ENCODE measurements at places on chromosomes 1 and 21.

DNA sequence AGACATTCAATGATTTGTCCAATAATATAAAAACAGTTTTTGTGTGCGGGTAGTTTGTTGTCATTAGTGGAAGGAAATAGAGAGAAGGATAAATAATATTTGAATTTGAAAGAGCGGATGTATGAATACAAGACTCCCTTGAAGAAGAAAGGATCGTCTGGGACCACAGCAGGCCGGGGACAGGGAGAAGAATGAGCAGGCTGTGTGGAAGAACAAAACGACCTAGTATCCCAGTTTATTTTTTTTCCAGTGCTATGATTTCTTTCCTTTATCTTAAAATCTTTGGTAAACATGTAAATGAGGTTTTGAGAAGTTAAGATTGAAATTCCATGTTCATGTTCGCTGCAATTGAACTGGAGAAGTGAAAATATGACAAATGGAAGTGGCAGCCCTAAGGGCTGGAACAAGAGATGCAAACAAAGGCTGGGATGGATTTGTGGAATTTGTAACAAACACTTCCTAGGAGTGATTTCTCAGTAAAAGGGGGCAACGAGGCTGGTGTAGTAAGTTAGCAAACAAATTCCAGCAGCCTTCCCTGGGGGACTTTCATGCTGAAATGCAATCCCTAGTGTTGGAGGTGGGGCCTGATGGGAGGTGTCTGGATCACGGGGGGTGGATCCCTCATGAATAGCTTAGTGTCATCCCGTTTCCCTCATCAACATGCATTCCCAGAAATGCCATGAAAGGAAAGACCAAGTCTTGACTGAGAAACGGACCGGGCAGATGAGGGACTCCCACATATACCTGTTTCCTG lies 10.2 kb upstream of the IFI16 start:
- DNase-seq = no peak

- DNase-seq = no peak
Observed at GRCh38 chr1:15215116-15215515, 31.9 kb upstream of the FHAD1 start.

DNA sequence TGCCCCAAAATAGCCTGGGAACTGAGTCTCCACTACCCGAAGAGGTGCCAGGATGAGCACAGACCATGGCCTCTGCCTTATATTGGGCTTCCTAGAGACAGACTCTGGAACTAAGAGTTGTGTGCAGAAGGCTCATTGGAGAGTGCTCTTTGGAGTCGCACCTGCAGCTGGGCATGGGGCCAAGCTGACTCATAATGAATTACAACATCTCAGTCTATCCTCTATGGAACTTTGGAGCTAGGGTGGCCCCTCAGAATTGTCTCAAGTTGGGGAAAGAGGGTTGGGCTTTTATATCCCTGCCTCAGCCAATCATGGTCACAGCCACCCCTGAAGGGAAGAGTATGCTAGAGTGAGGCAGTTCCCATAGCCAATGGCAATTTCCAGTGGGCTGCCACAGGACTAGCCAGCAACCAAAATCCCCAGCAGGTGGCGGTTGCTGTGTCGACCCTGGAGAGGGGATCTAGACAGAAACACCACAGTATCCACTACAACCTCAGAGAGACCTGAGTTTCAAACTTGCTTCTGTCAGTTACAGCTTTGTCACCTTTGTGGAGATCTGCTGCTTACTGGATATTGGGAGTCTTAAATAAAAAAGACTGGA lies 93.8 kb downstream of the DMRTA2 start:
- no peak for DNase-seq

- DNase-seq = no peak
Observed at GRCh38 chr1:25573961-25574360, 30.6 kb downstream of the LDLRAP1 start.

DNA sequence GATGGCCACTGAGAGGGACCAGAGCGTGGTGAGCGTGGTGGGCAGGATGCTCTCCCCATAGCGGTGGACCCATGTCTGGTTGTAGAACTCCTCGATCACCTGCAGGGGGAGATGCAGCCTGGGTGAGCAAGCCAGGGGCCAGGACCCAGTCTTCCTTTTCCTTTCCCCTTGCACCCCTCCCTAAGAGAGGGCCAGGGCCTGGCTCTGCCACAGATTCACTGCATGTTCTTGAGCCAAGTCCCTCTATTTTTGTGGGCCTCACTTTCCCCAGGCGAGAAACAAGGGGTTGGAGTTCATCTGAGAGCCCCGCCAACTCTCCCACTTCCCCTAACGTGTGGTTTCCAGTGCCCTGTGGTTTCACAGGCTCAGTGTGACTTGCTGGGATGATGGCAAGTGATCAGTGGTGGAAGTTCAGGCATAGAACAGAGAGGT lies 27.5 kb downstream of the SLC2A1 start:
- peak; percentile 72 for DNase-seq

- no peak for DNase-seq
Observed at GRCh38 chr1:7199077-7199779, 414.0 kb downstream of the CAMTA1 start.

DNA sequence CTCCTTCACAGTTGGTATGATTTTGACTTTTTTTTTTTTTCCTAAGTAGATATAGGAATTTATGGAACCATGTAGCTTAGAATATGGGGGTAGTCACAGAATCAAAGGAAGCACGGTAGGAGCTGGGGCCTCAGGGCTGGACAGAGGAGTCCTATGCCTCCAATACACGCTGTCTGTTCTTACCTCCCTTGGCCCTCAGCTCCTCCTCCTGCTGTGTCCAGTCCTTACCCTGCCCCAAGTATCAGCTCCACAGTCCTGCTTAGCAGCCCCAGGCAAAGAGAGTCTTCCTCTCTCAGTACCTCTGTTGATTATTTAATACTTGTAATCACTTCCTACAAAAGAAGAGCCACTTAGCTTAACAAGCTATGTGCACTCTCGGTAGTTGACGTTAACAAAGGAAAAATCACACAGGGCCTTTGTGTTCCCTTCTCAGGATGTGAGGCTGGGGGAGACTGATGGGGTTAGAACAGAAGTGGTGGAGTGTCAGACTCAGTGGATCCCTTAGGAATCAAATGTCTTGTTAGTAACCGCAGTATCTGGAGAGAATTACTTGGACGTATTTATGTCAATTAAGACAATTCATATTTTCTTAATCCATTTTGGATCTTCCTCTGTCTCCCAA lies 292.3 kb downstream of the HHAT start:
- DNase-seq = no peak

GRCh38 chr21:37862536-37862935 lies 53.7 kb downstream of the KCNJ6 start:
- no peak for DNase-seq

DNA sequence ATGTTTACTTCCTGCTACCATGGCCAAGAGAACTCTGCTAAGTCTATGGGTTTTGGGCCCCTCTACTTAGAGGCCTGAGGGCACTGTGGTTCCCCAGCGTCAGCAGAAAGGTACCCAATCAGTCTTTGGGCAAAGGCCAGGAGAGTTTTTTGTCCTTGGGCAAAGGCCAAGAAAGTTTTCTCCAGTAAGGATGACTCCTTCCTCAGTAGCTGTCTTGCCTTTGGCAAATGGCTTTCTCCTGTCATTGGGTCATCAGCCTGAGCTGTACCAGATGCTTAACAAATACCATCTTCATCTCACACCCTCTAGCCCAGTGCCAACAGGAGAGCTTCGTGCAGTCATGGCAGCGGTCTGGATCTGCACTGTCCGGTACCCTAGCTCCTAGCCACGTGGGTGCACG lies 199.3 kb upstream of the TMEM51 start:
- no peak for DNase-seq

GRCh38 chr1:26083208-26083607 lies 15.8 kb upstream of the TRIM63 start:
- DNase-seq = no peak

GRCh38 chr1:192669174-192669573 lies 33.2 kb downstream of the RGS13 start:
- no peak for DNase-seq
